Renal cortical epithelial cell (primary cell): ENCODE measurements at places on chromosomes 11 and 22.

- DNase-seq, result no peak
Observed at GRCh38 chr11:107564877-107565218, 687 bp downstream of the ALKBH8 start.

- DNase-seq, result no peak
Observed at GRCh38 chr11:66360406-66361073, 11.0 kb downstream of the SLC29A2 start.

GRCh38 chr11:17145972-17146371 lies 61.8 kb downstream of the PIK3C2A start:
- no peak for DNase-seq

DNA sequence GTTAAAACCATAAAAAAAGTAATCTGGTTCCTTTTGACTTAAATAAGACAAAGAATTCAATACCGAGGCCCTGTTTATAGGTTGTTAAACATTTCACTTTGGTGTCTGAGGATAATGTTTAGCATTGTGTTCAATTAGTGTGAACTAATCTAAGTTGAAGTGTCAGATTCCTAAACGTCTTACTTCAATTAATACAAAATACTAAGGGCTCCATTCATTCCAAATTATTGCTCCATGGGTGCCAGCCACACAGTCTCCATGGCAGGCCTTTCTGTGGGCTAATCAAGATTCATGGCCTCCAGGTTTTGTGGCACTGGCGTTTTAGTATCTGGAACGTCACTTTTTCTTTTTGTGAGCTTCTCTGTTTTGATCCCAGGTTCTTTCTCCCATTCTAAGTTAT lies 89.4 kb downstream of the TMEM135 start:
- DNase-seq, result no peak

- DNase-seq, result no peak
Observed at GRCh38 chr11:112404112-112404511, 143.5 kb upstream of the PLET1 start.

- DNase-seq, result no peak
Observed at GRCh38 chr22:17810570-17811116, 36.4 kb upstream of the BID start.

GRCh38 chr11:64675450-64676260 lies 47.3 kb downstream of the NRXN2 start:
- peak; percentile 23 for DNase-seq

DNA sequence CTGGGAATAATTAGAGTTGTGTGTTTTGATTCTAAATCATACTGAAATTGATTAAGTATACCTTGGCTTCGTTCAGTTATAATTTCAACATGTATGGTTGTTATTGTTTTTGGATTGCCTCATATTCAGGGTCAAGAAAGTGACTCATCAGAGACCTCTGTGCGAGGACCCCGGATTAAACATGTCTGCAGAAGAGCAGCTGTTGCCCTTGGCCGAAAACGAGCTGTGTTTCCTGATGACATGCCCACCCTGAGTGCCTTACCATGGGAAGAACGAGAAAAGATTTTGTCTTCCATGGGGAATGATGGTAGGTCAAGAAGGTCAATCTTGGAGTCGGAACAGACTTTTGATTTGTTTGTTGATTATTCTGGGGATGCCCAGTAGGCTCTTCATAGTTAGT lies 40.4 kb downstream of the KMT2A start:
- no peak for DNase-seq

DNA sequence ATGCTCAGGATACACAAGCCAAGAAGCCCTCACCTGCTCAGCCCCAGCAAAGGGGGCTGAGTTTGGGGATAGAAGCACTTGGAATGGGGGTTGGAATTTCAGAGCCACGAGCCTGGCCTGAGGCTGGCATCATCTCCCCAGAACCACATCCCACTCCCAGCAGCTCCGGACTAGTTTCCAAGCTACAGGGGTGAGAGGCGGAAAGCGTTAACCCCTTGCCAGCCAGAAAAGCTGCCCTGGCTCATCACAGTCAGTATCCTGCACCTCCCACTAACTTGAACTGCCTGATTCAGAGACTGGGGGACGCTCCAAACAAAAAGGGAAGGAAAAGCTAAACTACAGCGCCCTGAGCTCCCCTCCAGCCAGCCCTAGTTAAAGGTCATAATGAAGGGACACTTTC lies 19.0 kb upstream of the CHST1 start:
- DNase-seq, result no peak

GRCh38 chr22:34414467-34415440 lies 494.5 kb upstream of the LARGE1 start:
- DNase-seq, result peak; percentile 16

- no peak for DNase-seq
Observed at GRCh38 chr11:121586750-121587149, 134.0 kb upstream of the SORL1-AS1 start.

- no peak for DNase-seq
Observed at GRCh38 chr11:38272376-38272775, 1674.3 kb upstream of the RAG2 start.

DNA sequence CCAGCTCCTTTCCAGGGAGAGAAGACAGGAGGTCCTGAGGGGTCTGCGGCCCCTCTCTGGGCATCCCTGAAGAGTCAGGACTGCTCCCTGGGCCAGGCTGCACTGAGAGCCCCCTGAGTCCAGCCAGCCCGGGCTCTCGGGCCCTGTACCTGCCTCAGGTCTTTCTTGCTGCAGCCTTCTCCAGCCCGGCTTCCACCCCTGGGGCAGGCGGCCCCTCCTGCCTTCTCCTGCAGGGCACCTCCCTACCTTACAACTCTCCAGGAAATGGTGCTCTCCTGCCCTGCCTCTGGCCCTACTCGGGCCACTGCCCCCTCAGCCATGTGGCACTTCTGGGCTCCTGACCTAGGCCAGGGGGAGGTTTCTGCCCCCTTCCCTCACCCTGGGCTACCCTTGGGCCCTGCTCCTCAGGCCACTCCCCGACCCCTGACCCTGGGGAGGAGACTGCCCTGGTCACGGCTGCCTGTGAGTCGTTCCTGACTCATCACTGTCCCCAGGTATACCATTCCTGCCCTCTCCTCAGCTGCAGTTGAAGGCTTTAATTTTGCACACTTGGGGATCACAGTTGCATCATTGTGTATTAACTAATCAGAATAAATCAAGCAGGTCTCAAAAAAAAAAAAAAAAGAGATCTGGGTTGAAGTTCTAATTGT lies 251.1 kb downstream of the NXPE2 start:
- no peak for DNase-seq

- no peak for DNase-seq
Observed at GRCh38 chr22:38155703-38156102, 25.9 kb downstream of the PLA2G6 start.

- DNase-seq, result peak; percentile 68
Observed at GRCh38 chr11:64876835-64877341, 1.5 kb downstream of the EHD1 start.

DNA sequence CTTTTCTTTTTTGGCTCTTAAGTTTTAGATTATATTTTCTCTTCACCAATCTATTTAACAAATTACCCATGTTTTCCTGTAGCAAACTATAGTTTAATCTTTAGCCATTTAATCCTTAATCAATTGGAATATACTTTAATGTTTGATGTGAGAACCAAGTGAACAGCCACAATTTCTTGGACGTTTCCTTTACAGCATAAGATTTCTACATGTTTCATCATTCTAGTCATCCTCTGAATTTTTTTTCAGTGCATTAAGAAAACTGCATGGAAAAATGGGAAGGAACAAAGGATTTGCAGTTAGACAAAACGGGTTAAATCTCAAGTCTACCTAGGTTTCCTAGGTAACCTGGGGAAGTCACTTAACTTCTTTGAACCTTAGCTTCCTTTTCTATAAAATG lies 507.1 kb upstream of the CCDC90B start:
- DNase-seq, result no peak

GRCh38 chr11:41461057-41461681 lies 1.7 kb upstream of the LRRC4C start:
- peak; percentile 31 for DNase-seq

DNA sequence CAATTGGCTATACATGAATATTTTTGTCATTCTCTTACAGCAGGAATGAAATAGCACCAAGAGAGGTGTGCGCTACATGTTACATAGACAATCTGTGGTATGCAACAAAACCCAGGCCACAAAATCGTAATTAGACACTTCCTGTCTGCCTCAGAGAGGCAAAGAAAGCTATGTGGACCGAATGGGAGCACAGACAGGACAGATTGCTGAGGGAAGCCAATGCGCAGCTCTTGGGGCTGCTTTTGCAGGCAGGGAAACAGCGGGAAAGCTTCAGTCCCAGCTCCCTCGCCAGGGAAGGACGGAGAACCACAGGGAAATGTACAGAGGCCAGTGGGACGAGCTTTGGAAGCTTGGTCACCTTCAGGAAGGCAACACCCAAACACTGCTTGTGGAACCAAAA lies 40.9 kb downstream of the SERPINH1 start:
- DNase-seq, result no peak

DNA sequence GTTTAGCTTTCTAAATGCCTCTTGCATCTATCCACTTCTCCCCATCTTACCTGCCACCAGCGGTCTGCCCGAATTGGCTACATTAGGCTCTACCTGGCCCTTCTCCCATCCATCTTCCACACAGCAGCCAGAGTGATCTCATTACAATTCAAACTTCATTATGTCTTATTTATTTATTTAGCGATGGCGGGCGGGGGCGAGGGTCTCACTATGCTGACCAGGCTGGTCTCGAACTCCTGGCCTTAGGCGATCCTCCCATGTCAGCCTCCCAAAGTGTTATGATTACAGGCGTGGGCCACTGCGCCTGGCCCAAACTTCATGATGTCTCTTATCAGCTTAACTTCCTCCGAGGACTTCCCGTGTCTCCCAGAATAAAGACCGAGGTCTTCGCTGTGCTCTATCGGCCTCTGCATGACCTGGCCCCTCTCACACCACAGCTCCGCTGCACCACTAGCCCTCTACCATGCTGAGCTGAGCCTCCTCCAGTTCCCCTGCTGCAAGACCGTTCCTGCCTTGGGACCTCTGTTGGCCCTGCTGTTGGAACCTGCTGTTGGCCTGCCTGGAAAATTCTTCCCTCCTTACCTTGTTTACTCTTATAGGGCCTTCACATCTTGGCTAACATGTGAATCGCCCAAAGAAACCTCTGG lies 870 bp upstream of the CTTN start:
- no peak for DNase-seq

GRCh38 chr11:34215806-34216453 lies 110.5 kb downstream of the NAT10 start:
- DNase-seq, result no peak

- DNase-seq, result no peak
Observed at GRCh38 chr22:48106215-48106614, 1343.8 kb downstream of the TBC1D22A start.

GRCh38 chr11:130760515-130761125 lies 155.7 kb downstream of the SNX19 start:
- DNase-seq, result no peak

GRCh38 chr11:7261578-7261977 lies 9.9 kb downstream of the SYT9 start:
- no peak for DNase-seq

GRCh38 chr22:18095101-18095805 lies 15.4 kb upstream of the TUBA8 start:
- DNase-seq, result peak; percentile 69

DNA sequence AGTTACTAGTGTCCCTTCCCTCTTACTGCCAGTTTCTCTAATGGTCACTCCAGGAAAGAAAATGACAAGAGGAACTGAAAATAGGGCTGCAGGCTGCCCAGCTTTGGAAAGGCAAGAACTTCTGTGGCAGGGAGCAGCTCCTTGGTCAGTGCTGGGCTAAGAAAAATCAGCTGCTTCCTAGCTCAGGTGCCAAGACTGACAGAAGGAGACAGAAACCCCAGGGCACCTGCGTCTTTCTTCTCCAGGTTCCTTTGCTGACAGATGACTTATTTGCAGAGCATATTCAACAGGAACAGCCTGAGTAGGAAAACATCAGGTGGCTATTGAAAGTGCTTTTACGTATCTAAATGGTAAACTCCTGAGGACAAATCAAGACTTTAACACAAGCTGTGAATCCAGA lies 25.4 kb downstream of the MAML2 start:
- no peak for DNase-seq

DNA sequence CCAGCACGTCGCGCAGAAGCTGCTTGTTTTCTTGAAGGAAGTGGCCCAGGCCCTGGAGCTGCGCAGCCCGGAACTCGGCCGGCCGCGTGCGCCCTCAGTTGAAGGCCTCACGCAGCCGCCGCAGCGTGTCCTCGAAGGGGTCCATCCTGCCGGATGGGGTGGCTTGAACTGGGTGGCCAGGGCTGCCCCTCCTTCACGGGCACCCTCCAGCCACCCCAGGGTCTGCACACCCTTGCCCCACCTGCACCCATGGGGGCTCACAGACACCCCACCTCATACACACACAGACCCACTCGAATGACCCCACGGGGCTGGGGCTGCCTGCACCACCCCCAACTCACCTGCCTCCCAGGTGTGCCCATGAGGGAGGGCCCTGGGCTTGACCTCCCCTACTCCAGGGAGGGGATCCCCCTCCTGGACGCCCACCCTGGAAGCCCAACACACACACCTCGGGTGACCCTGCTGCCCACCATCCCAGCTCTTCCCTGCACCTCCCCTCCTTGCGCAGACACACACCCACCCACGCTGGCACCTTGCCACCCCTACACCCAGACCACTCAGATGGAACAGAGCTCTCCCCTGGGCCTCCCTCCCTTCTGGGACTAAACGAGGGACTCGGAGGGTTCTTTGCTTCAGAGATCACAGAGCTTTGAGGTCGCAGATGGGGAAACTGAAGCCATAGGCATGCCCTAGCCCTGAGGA lies 6.8 kb downstream of the ALDH3B2 start:
- no peak for DNase-seq

GRCh38 chr11:18243783-18244362 lies 4.6 kb downstream of the SAA2 start:
- DNase-seq, result peak; percentile 73

- DNase-seq, result peak; percentile 40
Observed at GRCh38 chr11:128555606-128556005, 31.8 kb downstream of the ETS1 start.

- no peak for DNase-seq
Observed at GRCh38 chr11:63563201-63564055, at the start of gene PLAAT2. Gene PLAAT2, minus strand, starts transcription at chr11:63563379. Its CDS starts 55 bp downstream, at chr11:63563324.

DNA sequence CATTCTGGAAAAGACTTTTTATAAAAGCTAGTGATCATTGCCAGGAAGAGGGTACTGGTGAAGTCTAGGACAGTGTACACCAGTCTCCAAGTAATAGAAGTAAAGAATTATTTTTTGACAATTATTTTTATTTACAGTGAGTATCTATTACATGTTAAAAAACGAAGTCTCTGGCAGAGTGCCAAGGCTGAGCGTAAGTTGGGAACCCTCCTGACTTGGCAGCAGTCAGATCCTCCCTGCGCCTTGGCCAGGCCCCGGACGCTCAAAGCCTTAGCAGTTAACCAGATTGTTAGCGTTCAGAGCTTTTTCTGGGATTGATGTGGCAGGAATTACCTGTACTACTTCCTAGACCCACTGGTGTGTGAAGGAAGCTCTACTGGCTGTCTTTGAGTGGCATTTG lies 38.1 kb upstream of the CTTN start:
- no peak for DNase-seq
